Effector memory CD8-positive, alpha-beta T cell (primary cell): ENCODE measurements at places on chromosomes 7 and 10.

DNA sequence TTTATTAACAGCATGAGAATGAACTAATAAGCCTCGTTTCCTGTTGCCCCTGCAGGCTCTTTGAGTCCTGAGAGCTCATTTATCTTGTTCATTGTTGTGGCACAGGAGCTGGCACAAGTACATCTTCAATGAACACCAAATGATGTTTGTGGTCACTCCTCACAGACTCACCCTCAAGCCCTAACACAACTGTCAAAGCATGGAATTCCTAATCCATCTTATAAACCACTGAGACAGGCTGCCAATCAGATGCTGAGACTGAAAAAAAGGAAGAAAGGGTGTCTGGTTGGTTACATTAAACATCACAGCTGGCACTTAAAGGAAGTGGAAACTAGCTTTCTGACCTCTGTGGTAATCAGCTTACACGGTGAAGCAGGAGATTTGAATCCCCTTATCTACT is 7.7 kb upstream of the CCDC172 start:
- DNase-seq = no peak

DNA sequence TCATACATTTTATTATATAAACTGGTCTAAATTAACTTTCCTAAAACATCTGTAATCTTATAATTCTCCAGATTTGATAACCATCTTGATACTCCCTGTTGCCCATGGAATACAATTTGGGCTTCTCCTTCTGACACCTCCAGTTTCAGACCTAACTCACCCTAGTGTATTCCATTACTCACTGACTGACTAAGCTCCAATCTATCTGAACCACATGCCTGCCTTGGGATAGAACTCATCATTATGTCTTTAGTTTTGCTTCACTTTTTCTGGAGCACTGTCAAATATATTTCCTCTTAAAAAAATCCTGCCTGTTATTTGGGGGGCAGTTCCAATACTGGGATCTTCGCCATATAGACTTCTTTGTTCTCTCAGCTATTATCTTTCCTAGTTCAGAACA is 4.9 kb upstream of the FOXP2 start:
- DNase-seq = no peak

GRCh38 chr10:58568428-58568935 is 55.8 kb downstream of the BICC1 start:
- DNase-seq = no peak

- no peak for DNase-seq
These were observed 31.7 kb upstream of the CNPY1 start for GRCh38 chr7:155578016-155578415.

DNA sequence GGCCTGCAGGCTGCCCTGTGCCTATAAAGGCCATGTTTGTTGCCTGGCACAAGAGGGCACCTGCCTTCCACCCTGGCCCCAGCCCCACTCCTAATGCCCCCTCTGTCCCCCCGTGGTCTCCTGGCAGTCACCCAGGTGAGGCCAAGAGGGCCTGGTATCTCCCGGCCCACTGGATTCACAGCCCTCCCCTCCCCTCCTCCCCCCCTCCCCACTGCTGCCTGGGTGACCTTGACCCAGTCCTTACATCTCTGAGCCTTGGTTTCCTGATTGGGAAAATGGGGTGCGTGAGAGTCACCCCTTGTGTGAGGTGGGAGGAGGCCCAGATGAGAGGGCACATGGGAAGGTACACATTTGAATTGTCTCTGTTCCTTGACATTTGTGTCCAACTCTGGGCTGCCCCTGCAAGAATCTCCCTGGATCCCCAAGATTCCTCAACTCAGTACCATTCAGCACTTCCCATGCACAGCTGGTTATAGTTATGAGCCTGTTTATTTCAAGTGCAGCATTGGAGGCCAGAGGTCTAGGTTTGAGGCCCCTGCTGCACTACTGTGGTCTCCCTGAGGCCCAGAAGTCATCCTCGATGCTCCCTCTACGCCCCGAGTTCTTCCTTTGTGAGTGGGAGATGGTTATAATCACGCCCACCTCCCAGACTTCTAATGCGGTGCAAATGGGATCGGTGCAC is 58.9 kb downstream of the TMEM270 start:
- no peak for DNase-seq

DNA sequence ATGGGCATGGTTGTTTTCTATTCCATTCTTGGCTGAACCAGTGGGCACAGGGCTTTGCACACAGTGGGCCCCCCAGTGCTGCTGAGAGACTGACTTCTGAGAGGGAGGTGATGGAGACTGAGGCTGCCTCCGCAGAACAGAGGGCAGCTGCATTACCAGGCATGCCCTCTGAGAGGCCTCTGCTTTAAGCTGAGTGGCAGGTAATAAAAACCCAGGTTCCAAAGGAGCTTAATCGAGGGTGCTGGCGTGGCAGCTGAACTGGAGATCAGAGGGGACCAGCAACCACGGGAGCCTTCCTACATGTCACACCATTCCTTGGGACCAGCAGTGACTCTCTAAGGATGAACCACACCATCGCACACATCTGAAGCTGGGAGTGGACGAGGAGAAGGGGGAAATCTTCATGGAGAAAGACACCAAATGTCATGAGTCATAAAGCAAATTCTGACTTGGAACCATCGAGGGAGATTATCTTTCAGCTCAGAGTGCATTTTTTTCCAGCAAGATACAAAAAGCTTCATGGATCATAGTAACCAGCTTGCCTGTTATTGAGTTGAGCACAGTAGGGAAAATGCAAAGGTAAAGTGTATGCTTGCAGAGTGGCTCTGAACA is 24.6 kb downstream of the HIPK2 start:
- no peak for DNase-seq
